ENCODE measurements at places on chromosomes 2 and 18.

GRCh38 chr2:119230219-119231185, 6.9 kb downstream of the STEAP3 start:
- DNase-seq = no peak

DNA sequence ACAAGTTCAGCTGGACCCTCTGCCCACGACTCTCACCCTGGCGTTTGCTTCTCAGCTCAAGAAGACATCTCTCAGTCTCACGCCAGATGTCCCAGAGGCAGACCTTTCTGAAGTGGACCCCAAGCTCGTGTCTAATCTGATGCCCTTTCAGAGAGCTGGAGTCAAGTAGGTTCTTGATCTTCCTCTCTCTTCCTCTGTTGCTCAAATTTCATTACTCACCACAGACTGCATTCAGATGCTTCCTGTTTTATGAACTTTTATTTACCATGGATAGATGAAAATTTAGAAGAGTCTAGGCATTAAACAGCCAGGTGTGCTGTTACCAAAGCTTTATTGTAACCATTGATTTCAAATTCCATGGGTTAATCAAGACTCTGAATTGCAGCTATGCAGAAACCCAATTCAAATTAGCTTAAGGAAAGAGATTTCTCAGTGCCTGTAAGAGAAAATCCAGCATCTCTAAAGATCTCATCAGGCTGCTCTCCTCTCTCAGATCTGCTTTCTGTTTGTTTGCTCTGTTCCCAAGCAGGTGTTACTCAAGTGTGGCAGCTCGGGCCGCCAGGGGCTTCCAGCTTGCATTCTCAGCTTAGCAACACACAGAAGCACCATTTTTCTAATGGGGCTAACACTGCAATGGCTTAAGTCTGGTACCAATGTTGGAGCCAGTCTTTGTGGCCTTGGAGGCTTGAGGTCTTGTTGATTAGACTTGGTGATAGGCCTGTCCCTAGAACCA, 16.5 kb downstream of the SMARCAL1 start:
- DNase-seq = no peak

DNA sequence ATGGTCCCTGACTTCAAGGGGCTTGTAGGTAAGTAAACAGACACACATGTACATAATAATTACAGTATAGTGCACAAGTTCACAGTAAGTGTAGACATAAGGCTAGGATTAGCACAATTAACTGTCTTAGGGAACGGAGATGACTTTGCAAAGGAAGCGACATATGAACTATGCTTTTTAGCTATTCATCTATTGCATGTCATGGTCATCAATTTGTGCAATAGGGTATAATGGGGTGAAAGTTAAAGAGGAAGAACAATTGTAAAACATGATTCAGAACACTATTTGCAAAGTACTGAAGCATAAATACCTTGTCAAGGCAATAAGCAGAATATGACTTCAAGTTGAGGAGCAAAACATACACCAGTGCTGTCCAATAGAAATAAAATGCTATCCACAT, 112.3 kb upstream of the SLC8A1 start:
- DNase-seq = no peak

- no peak for DNase-seq
Observed at GRCh38 chr18:49716035-49716434, 97.3 kb downstream of the ACAA2 start.

DNA sequence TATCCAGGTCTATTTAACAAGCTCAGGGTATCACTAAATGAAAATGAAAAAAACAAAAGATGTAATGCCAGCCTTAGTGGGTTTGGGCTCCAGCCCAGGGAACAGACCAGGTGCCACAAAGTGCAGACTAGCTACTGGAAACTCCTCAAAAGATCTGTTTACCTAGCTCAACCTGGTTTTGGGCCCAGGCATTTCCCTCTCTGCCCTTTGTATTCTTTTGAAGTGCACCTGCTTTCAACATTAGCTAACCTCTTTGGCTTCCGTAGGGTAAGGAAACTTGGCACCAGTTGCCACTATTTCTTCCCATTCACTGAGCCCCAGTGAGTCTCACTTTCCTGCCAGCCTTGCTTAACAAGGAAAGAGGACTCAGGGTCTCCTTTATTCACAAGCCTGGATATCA, 123.6 kb upstream of the CDCA7 start:
- no peak for DNase-seq

DNA sequence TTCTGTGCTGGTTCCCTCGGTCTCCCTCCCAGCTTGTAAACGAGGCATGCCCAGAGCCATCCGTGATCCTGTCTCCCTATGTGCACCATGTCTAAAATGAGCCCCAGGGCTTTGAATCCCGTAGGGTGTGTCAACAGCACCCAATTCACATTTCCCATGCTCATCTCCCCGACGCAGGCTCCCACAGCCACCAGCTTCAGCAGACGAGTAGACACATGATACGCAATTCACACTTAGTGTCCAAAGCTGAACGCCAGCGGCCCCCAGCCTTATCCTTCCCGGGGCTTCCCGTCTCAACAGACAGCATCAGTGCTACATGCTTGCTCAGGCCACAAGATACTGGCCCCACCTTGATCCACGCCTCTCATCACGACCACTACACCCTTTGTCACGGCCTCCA, 88.1 kb downstream of the EIPR1 start:
- no peak for DNase-seq

DNA sequence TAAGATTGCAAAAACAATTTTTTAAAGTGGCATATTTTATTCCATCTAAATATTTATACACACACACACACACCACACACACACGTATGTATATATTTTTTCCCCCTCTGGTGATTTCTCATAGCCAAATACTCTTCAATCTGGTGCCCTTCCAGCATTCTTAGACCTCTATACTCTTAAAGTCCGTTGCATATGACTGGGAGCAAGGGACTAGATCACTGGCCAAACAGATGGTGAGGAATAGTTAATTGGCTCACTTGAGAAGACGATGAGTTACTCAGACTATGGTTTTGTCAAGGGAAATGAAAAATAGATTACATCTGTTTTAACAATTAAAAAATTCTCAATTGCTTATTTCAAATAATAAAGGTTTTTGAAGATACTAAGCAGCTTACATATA, 512.5 kb upstream of the LRRTM4 start:
- DNase-seq = no peak

DNA sequence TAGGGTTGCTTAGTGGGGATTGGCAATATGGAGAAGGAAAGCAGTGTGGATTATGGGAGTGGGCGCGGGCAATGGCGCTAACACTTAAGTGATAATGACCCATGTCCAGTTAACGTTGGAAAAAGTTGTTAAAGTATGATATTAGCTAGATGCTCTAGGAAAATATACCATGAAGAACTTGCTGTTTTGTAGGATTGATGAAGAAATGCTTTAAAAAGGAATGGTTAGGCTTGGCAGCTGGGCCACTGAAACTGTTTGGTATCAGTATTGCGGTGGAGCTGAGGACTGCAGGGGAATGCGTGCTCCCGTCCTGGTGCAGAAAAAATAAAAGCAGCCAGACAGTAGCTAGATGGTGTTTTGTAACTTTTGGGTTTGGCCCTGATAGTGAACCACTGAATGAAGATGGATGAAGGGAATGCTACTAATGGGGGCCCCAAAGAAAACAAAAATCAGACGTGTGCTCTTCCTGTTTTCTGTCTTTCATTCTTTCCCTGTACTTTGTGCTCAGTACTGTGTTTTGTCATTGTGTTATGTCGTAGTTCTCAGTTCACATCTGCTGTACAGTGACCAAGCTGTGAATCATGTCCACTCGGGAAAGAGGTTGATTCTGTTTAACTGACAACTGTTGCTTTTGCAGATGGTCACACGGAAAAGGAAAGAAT, 999 bp downstream of the INSIG2 start:
- peak; percentile 8 for DNase-seq

DNA sequence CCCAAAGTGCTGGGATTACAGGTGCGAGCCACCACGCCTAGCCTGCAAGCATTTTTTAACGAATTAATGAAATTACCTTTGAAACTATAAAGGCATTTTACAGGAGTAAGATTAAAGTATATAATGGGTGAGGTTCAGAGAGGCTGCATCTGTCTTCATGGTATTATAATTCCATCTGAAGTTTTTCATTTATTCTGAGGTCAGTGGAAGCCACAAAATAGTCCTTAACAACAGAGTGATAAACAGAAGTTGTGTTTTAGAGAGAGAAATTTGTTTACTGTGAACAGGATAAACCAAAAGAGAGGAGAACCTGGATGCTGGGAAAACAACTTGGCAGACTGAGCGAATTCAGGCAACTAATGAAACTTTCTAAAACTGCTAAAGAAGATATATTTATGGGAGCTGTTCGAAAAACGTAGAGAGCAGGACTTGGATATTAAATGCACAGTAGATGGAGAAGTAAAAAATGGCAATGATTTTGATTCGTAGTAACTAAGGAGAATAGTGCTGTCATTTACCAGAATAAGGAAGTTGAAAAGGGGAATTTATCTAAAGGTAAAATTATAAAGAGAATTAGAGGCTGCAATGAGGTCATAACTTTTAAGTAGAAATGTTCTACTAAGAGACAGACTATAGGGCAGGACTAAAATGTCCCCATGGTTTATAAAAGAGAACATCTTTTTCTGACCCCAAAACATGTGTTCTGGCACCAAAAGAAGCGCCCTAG, 37.9 kb upstream of the ITGA4 start:
- DNase-seq = no peak

DNA sequence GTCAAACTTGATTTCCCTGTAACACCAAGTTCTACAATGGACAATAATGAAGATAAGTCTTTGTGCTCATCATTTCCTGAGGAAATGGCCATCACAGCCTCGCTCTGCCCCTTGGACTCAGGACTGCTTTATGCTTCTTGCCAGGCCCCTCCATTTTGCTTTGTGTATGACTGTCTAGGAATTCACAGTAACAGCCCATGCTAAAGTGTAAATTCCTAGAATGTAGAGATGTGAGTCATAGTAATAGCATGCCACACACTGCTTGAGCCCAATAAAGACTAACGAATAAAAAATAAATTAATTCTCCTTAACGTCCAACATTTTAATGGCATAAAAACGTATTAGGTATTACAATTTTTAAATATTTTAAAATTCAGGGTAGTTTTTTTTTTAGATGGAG, 226.5 kb downstream of the PID1 start:
- DNase-seq = no peak

GRCh38 chr18:13183359-13183758, 35.2 kb upstream of the LDLRAD4 start:
- DNase-seq = no peak

- DNase-seq = no peak
Observed at GRCh38 chr2:68250196-68250595, 2.1 kb downstream of the PPP3R1 start.

GRCh38 chr18:42107691-42108450, 152.8 kb downstream of the PIK3C3 start:
- no peak for DNase-seq
